ENCODE measurements at places on chromosomes 3 and 15.

- DNase-seq = no peak
These were observed 18.6 kb downstream of the ACOX2 start for GRCh38 chr3:58518291-58518789.

DNA sequence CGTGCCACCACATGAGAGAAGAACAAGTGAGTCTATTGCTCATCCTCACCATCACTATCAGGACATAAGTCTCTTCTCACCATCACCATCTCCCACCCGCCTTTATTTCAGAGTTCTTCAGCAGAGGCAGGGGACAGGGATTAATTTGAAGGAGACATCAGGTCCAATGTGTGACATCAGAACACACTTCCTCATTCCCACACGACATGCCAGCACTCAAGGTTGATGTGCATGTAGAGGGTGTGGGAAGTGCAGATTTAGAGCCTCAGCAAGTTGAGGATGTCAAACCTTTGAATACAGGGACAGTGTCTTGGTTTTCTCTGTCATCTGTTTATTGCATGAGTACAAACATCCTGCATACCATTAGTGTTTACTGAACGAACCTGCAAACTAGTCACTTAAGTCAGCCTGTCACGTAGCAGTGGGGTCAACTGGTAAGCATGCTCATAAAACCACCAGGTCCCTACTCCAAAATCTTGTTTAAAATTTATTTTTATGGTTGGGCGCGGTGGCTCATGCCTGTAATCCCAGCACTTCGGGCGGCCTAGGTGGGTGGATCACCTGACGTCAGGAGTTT, 104.4 kb downstream of the MYLK start:
- no peak for DNase-seq

GRCh38 chr15:56491110-56491722, 26.3 kb upstream of the MNS1 start:
- DNase-seq = peak; percentile 40

DNA sequence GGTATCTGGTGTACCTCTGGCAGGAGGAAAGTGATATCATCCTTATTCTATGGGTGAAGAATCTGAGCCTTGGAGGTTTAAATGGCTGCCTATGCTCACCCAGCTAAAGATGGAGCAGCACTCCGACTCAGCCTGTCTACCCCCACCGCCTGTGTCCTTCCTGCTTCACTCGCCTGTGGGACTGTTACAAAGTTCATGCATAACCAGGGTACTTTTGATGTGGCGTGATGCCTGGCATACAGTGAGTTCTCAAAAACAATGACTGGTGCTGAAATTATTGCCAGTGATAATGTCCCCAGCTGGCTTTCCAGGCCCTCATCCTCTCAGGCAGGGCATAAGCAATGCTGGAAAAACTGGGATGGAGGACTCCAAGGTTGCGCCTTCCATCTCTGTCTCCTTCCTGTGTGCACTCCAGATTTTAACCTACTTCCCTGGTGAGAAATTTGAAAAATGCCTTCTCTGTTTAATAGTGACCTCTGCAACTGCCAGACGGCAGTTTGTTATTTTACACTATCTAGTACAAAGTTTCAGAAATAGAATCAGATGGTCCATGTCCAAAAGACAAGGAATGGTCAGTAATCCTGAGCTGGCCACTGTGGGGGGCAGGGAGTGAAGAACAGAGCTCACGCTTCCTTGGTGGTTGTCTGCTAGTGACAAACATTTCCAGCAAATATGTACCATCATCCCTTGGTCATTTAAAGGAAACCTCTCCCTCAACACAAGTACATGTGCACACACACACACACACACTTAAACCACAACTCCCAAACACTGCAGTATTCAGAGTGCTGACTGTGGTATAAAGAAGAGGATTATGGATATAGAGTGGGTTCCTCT, 86.5 kb upstream of the NMNAT3 start:
- DNase-seq = no peak

- DNase-seq = no peak
These were observed 30.4 kb downstream of the SLC51A start for GRCh38 chr3:196246612-196247308.

- DNase-seq = no peak
These were observed 31.5 kb downstream of the RTP1 start for GRCh38 chr3:187228740-187229139.

DNA sequence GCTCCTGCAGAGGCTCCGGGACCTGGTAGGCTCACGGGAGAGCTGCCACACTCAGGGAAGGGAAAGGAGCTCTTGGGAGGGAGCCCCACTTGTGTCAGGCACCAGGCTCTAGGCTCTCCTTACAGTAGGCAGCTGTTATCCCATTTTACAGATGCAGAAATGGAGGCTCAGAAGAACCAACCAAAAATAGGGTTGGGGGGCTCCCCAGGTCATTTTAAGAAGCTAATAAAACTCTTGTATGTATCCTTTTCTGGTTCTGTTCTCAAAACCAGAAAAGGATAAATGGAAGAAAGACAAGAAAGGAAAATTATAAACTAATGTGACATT, 23.5 kb upstream of the GP9 start:
- no peak for DNase-seq

GRCh38 chr3:8891303-8891702, 72.0 kb downstream of the RAD18 start:
- DNase-seq = no peak

GRCh38 chr15:41988896-41989572, 16.7 kb upstream of the EHD4 start:
- DNase-seq = no peak

- DNase-seq = no peak
These were observed 122.6 kb downstream of the P2RY1 start for GRCh38 chr3:152957491-152957890.

- DNase-seq = no peak
These were observed 110.0 kb downstream of the RAB11A start for GRCh38 chr15:65979316-65979715.

GRCh38 chr15:70023064-70023768, 74.5 kb downstream of the TLE3 start:
- DNase-seq = peak; percentile 78

DNA sequence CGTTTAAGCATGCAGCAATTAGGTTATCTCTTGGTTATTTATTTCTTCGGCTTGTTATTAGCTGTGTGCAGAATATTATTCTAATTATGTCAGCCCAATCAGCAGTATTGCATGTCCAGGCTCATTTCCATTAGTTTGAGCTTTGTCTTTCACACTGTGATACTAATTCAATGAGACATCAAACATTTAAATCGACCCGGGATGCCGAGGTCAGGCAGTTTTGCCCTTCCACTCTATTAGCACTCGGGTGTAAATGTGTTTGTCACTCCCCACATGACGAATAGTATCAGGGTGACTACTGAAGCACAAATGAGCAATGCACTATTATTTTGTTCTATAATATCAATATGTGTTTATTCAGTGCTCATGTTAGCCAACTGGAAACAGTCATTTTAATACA, 170.9 kb downstream of the ANXA2 start:
- DNase-seq = no peak

DNA sequence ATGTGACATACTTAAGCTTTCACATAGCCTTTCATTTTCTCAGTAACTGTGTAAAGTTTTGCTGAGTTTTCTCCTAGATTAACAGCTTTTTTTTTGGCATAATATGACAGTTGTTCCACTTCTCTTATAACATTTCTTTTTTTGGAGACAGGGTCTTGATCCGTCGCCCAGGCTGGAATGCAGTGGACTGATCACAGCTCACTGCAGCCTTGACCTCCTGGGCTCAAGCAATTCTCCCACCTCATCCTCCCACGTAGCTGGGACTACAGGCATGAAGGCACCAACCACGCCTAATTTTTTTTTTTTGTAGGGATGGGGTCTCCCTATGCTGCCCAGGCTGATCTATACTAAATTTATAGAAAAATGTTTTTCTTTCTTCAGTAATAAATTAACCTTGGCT, 30.1 kb downstream of the DLG1 start:
- no peak for DNase-seq

GRCh38 chr3:104988496-104988895, 378.2 kb upstream of the ALCAM start:
- no peak for DNase-seq

DNA sequence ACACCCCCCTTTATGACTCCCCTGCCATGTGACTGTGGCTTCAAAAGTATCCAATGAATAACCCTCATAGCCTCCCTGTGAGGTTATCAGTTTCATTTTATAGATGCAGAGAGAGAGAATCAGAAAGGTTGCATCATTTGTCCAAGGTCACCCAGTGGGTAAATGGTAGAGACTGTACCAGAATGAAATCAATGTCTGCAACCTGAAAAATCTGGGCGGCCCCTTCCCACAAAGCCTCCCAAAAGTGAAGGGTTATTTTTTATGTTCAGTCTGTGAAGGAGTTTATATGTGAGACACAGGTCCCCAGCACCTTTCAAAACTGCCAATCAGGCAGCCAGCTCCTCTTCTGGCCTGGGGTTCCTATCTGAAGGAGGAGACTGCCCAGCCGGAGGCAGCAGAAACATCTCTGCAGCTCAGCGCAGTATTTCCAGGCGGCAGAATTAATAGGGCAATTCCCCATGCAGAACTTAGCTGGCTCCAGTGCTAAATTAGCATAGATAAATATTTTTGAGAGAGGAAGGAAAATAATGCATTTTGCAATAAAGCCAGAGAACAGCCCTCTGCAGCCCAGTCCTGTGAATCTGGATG, 130.8 kb upstream of the PRR20G start:
- DNase-seq = no peak

GRCh38 chr15:45884289-45884688, 249.5 kb downstream of the SQOR start:
- DNase-seq = no peak
